ENCODE measurements at places on chromosomes 2 and 18. TPM values are rescaled to one million over a fixed set of nuclear protein-coding genes. Genes with fewer than 3 reads are reported as not detected.

Gene PSD4
- total RNA-seq: 16.9 TPM

Gene SGPP2
- 0.28 TPM for total RNA-seq

Gene CD8A
- total RNA-seq: 4.4 TPM

Gene UCN
- 1.8 TPM for total RNA-seq

Gene UGGT1
- total RNA-seq: 71.3 TPM

Gene GATA6
- total RNA-seq: 92.7 TPM

Gene POTEI
- total RNA-seq: not detected

Gene MREG
- 1.6 TPM for total RNA-seq

Gene CFAP65
- not detected for total RNA-seq

Gene C2orf78
- total RNA-seq: not detected

Gene GPR55
- not detected for total RNA-seq

DNA sequence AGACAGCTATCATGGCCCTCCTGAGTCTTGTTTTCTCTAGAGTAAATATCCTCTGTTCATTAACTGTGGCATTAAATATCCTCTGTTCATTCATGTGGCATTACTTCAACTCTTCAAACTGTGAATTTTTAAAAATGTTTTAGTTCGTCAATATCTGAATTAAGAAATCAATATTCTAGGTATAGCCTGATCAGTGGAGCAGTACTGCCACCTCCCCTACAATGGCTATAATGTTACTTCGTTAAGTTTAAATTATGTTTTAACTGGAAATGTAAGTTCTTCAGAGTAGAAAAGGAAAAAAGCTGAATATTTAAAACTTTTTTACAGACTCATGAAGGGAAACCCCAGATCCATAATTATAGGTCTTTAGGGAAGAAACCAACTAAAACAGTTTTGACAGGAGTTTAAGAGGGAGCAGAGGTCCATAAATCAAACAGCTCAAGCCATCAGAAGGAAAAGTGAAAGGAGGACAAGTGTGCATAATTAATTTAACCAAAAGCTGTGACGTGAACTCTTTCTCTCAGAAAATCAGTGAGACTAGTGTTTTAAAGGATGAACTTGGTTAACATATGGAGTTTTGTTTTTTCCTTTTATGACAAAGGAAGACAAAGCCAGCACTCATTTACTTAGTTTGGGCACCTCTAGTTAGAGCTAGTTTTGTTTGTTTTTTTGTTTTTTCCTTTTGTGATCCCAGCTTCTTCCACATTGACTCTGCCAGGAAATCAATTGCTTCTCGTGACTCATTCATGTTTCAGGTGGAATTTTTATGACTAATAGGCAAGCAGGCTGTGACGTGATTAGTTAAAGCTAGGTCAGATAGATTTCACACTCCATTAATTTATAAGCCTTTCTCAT, 44.9 kb downstream of the RBBP8 start:
- no peaks in the 10 kb centered on the region for H3K4me1 ChIP-seq
- H3K27me3 ChIP-seq: no peaks in the 10 kb centered on the region
- no peaks in the 10 kb centered on the region for H3K36me3 ChIP-seq
- peak overlapping the region; percentile 11 for H3K27ac ChIP-seq
- H3K4me3 ChIP-seq: no peak overlapping the region

GRCh38 chr18:493986-494983, 6.2 kb downstream of the COLEC12 start:
- no peaks in the 10 kb centered on the region for H3K27me3 ChIP-seq
- H3K36me3 ChIP-seq: no peaks in the 10 kb centered on the region
- no peak overlapping the region for H3K4me3 ChIP-seq
- DNase-seq: no peak
- no peak overlapping the region for H3K27ac ChIP-seq
- H3K4me1 ChIP-seq: peaks cover 16% of the 10 kb centered on the region

DNA sequence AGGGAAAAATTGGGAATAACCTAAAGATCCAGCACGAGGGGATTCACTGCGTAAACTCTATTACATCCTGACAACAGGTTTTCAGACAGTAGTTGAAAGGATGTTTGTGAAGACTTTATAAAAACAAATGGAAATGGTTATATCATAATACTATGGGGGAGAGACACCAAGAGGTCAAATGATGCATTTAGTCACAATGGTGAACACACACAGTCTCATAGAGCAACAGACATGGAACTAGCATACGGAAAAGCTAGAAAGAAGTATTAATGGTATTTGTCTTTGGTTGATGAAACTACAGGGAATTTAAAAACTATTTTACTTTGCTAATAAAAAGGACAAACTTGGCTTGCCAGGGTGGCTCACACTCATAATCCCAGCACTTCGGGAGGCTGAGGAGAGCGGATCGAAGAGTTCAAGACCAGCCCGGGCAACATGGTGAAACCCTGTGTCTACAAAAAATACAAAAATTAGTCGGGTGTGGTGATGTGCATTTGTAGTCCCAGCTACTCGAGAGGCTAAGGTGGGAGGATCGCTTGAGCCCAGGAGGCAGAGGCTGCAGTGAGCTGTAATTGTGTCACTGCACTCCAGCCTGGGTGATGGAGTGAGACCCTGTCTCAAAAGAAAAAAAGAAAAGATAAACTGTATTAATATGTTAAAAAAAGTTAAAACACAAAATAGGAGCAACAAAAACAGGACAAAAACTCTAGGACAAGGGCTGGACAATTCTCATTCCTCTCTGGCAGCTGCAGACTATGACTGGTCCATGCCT, 94.8 kb downstream of the MYCN start:
- no peaks in the 10 kb centered on the region for H3K36me3 ChIP-seq
- H3K4me3 ChIP-seq: no peak overlapping the region
- no peaks in the 10 kb centered on the region for H3K27me3 ChIP-seq
- H3K4me1 ChIP-seq: no peaks in the 10 kb centered on the region

DNA sequence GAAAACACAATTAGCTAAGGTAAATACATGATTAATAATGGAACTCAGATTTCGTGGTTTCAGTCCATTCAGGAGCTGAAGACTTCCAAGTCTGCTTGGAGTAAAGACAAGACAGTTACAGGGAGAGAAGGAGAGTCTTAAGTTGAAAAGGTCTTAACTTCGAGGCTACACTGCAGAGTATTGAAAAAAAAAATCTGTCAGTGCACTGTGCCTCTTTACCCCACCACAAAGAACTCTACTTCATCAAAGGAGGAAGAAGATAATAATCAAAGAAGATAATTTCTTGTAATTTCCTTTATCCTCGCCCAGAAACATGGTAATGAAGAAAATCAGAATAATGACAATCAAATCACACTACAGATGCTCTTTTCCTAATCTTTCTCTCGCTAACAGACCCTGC, 75.4 kb downstream of the MEMO1 start:
- H3K4me1 ChIP-seq: no peaks in the 10 kb centered on the region
- no peaks in the 10 kb centered on the region for H3K36me3 ChIP-seq
- no peaks in the 10 kb centered on the region for H3K27me3 ChIP-seq
- no peak overlapping the region for H3K4me3 ChIP-seq

DNA sequence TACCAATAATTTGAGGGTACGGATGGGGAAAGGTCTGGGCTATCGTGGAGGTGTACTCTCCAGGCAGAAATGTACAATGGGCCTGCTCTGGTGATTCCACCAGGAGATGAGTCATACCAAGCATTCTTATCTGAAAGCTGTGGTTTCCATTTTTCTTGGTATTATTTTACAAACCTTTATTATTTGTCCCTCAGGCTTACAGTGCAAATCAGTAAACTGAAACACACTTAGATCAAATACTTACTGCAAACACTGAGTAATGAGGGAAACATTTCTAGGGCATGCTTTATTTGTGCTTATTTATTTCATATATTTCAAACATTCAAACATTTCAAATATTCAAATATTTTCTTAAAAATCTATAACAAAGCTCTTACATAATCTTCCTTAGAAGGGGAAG, 319.8 kb downstream of the RND3 start:
- DNase-seq: no peak
- H3K36me3 ChIP-seq: no peaks in the 10 kb centered on the region
- H3K4me3 ChIP-seq: no peak overlapping the region
- no peak overlapping the region for H3K27ac ChIP-seq
- H3K27me3 ChIP-seq: no peaks in the 10 kb centered on the region

DNA sequence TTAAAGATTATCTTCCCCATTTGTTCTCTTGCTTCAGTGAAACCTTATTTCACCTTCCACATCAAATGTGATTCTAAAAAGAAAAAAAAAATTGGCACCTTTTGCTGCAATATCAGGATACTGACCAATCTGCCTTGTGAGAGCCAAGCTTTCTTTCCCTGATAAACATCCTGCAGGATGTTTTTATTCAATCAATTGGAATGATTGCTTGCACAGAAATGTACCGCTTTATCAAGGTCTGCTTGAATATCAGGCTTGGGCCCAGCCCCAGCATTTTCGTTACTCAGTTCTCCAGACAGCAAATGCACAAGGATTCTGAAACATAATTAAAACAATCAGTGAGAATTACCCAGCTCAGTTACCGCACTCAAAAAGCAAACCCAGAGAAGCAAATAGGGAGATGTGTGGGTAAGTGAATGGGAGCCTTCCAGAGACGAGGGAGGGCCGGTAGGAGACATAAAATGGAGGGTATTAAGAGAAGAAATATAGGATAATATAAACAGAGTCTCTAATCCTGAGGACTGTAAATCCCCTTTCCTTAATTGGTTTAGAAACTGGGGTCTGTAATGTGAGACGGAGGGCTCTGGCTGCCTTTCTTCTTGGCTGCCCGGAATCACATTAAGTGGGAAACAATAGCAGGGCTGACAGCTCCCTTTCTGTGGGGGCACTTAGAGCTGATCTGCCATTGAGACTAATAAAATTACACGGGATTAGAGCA, 291.8 kb downstream of the ICOS start:
- DNase-seq: no peak
- peaks cover 3% of the 10 kb centered on the region for H3K4me1 ChIP-seq
- no peak overlapping the region for H3K4me3 ChIP-seq
- no peaks in the 10 kb centered on the region for H3K27me3 ChIP-seq

DNA sequence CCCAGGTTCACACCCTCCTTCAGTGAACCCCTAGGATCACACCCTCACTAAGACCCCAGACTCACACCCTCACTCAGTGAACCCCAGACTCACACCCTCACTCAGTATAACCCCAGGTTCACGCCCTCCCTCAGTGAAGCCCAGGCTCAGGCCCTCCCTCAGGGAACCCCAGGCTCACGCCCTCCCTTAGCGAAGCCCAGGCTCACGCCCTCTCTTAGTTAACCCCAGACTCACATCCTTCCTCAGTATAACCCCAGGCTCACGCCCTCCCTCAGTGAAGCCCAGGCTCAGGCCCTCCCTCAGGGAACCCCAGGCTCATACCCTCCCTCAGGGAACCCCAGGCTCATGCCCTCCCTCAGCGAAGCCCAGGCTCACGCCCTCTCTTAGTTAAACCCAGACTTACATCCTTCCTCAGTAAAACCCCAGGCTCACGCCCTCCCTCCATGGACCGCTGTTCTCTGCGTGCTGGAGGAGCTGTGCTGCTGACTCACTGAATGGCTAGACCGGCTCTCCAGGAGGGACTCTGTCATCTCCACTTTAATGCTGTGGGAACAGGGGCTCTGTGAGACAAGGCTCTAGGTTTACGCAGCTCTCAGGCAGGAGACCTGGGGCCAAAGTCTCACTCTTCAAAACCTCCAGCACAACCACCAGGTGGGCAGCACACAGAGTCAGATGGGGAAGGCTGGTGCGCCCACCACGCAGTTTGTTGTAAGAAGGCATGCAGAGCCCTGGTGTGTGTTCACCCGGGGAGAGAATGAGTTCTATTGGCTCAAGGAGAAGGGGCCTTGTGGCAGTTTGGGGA, 506.9 kb upstream of the MYT1L start:
- H3K36me3 ChIP-seq: no peaks in the 10 kb centered on the region
- H3K27ac ChIP-seq: no peak overlapping the region
- H3K4me3 ChIP-seq: no peak overlapping the region
- peaks cover 9% of the 10 kb centered on the region for H3K4me1 ChIP-seq
- no peak for DNase-seq

- H3K27me3 ChIP-seq: no peaks in the 10 kb centered on the region
- H3K4me1 ChIP-seq: no peaks in the 10 kb centered on the region
- no peak for DNase-seq
- H3K4me3 ChIP-seq: no peak overlapping the region
- no peak overlapping the region for H3K27ac ChIP-seq
- H3K36me3 ChIP-seq: no peaks in the 10 kb centered on the region
These were observed 21.9 kb upstream of the EXOC6B start for GRCh38 chr2:72847534-72848315.

- H3K27me3 ChIP-seq: no peaks in the 10 kb centered on the region
- H3K27ac ChIP-seq: no peak overlapping the region
- peaks cover 7% of the 10 kb centered on the region for H3K36me3 ChIP-seq
- peaks cover 5% of the 10 kb centered on the region for H3K4me1 ChIP-seq
- H3K4me3 ChIP-seq: no peak overlapping the region
- DNase-seq: no peak
These were observed 61.9 kb upstream of the TTC27 start for GRCh38 chr2:32565902-32566301.

DNA sequence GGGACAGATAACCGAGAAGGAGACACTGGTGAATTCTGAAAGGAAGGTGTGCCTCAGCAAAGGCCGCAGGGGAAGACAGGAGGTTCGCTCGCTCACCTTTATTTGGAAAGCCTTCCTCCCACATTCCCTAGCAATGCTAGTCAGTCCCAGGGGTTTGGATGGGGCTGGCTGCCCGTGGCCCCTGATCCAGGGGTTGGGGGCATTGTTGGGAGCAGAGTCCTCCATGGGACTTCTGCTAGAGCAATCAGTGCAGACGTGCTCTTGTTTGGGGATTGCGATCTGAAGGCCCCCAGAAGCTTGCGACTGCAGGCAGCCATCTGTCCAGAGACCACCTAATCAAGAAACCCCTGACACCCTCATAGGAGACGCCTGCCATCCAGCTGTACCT, 6.0 kb upstream of the CYP27C1 start:
- no peak overlapping the region for H3K27ac ChIP-seq
- no peaks in the 10 kb centered on the region for H3K27me3 ChIP-seq
- H3K4me1 ChIP-seq: peaks cover 10% of the 10 kb centered on the region
- no peak for DNase-seq
- no peaks in the 10 kb centered on the region for H3K36me3 ChIP-seq

DNA sequence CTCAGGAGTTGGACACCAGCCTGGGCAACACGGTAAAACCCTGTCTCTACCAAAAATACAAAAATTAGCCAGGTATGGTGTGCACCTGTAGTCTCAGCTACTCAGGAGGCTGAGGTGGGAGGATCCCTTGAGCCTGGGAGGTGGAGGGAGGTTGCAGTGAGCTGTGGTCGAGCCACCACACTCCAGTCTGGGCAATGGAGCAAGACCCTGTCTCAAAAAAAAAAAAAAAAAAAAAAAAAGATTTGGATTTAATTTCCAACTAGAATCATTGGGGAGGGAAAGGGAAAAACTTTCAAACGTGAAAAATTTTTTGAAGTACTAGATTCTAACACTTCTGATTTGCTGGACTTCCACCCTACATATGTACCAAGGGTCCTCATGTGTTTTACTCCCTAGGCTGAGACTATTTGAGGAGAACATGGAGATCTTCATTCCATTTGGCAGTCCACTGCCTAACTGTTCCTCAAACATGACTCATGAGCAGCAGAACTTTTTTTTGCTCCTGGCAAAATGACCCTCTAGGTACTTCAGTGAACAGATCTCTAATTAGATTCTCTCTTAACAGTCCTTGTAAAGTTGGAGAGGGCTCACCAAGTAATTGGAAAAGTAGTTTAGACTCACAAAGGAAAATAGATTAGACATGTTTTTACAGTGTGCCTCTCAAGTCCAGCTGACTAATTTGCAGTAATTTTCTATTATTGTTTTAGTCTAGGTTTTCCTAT, 267.6 kb downstream of the METTL4 start:
- no peak for DNase-seq
- no peak overlapping the region for H3K27ac ChIP-seq
- H3K4me3 ChIP-seq: no peak overlapping the region
- no peaks in the 10 kb centered on the region for H3K27me3 ChIP-seq

GRCh38 chr2:239853121-239853520, 172.0 kb downstream of the NDUFA10 start:
- H3K4me3 ChIP-seq: no peak overlapping the region
- H3K36me3 ChIP-seq: no peaks in the 10 kb centered on the region
- H3K27me3 ChIP-seq: no peaks in the 10 kb centered on the region

- DNase-seq: no peak
- H3K4me3 ChIP-seq: no peak overlapping the region
- no peaks in the 10 kb centered on the region for H3K36me3 ChIP-seq
- no peak overlapping the region for H3K27ac ChIP-seq
These were observed 127.9 kb downstream of the EVA1A start for GRCh38 chr2:75432761-75433361.

Measured in thoracic aorta (tissue), 2 donors.